Fibroblast of villous mesenchyme (primary cell): ENCODE measurements at places on chromosomes 1 and 21. TPM values are rescaled to one million over a fixed set of nuclear protein-coding genes. Genes with fewer than 3 reads are reported as not detected.

Gene FMO3
- 0.64 and 0.86 TPM in 2 replicates for total RNA-seq

Gene CD1C
- total RNA-seq = not detected in 2 replicates

Gene TCP10L
- total RNA-seq = 0.32 TPM in 1 of 2 replicates, not detected in the other

Gene ZNF648
- not detected in 2 replicates for total RNA-seq

DNA sequence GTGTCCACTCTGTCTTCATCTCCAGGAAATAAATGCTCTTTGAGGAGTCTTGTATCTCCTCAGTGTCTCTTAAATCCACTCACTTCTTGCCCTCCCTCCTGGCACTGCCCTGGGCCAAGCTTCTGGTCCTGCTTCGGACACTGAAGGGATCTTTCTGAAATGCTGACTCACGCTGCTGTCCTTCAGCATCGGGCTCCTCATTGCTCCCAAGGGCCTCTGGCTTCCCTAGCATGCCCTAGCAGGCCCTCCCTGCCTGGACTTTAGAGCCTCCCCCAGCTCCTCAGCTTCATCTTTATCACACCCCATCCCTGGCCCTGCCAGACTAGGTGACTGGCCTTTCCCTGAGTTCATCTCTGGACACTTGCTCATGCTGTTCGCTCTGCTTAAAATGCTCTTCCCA lies 96.6 kb downstream of the FOXD2 start:
- peak; percentile 13 for DNase-seq

DNA sequence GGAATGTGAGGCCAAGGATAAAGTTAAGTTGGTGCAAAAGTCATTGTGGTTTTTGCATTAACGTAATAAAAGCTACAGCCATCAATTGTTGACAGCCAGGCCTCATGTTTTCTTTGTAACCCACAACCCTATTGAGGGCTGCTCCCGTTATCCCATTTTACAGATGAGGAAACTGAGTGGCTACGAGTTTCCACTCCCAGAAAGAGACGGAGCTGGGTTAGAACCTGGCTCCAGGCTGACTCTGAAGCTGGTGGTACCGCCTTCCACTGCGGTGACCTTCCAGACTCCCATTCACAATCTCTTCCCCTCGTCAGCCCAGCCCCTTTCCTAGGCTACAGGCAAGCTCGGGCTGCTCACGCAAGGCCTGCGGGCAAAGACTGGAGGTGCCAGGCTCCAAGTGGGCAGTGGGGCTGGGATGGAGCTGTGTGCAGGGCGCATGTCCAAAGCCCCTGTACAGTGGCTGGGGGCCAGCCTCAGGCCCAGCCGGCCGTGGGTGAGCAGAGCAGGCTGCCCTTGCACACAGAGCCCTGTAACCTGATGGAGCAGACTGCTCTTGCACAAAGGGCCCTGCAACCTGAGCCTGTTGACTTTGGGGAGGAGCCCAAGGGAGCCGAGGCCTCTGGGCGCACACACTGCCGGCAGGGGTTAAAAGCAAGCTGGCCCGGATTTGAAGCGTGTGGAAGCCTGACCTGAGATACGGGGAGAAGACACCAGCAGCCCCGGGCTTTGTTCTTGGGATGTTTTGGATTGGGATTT lies 97.4 kb upstream of the TMPRSS2 start:
- no peak for DNase-seq

DNA sequence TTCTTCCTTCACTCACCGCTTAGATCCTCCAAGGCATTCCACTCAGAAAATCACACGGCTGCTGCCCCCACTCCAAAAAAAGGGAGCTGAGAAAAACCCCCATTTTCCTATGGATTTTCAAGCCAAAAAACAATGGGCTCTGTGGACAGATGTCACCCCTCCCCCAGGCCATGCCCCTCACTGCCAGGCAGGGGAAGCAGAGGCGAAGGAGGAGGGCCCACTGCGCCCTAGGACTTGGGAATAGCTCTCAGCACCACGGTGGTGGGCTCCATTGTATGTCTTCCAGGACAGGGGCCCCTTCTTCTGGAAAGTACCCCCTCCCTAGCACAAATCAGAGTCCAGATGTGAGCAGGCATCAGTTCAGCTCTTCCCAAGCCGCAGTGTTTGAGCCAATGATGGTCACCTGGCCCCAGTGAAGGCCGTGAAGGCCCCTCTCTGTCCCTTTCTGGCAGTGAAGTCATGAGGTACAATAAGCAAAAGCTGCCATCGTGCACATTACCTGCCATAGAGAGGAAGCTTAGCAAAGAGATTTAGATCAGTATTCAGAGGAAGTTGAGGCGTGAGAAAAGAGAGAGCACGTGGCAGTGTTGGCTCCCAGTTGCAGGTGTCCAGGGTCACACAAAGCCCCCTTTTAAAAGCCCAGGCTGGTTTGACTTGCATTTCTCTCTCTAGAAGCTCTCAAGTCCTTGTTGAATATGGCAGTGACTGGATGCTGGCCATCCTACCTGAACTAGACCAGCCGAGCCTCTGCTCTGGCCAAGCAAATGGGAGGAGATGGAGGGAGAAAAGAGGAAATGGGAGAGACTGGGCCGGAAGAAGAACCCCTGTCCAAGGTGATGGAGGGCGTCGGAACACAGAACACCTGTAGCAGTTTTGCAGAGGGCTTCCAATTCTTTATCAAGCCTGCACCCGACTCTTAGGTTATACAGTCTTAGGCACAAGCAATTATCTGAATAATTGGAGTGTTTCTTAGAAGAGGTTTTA lies 149.0 kb downstream of the TOMM20 start:
- DNase-seq = no peak

- no peak for DNase-seq
Observed at GRCh38 chr1:117572546-117572945, 33.3 kb upstream of the TENT5C start.
